ENCODE measurements at places on chromosomes 2 and 18.

DNA sequence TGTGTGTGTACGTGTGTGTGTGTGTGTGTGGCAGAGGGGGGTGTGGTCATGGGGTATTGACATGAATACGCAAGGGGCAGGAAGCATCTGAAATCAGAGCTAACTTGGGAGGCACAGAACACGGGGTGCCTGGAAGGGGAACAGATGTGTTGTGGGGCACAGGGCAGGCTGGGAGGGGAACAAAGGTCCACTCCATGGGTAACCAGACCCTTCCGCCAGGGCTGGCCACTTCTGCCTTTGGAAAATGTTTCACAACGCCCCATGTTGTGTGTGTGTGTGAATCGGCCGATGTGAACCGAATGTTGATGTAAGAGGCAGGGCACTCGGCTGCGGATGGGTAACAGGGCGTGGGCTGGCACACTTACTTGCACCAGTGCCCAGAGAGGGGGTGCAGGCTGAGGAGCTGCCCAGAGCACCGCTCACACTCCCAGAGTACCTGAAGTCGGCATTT lies at the start of gene SLC11A1:
TSS of gene SLC11A1 (plus strand) at position 358 of the 451 bp plus-strand sequence. CDS start 96 bp downstream, outside the sequence.
- DNase-seq = no peak

GRCh38 chr2:10775021-10775780 lies 37.4 kb downstream of the PDIA6 start:
- DNase-seq = no peak

DNA sequence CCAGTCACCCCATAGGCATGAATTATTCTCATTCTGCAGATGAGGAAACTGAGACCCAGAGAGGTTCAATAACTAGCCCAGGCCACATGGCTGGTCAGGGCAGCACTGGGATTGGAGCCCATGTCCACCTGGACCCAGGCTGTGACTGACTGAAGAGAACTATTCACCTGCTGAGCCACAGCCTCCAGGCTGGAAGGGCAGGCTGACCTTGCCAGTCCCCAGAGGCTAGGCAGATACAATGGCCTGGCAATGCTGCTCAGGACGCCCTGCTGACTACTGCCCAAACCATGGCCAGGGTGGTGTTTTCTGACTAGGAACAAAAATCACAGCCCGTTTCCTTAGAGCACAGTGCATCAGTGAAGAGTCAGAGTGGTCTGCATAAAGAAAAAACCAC lies 36.8 kb downstream of the HS6ST1 start:
- DNase-seq = no peak

DNA sequence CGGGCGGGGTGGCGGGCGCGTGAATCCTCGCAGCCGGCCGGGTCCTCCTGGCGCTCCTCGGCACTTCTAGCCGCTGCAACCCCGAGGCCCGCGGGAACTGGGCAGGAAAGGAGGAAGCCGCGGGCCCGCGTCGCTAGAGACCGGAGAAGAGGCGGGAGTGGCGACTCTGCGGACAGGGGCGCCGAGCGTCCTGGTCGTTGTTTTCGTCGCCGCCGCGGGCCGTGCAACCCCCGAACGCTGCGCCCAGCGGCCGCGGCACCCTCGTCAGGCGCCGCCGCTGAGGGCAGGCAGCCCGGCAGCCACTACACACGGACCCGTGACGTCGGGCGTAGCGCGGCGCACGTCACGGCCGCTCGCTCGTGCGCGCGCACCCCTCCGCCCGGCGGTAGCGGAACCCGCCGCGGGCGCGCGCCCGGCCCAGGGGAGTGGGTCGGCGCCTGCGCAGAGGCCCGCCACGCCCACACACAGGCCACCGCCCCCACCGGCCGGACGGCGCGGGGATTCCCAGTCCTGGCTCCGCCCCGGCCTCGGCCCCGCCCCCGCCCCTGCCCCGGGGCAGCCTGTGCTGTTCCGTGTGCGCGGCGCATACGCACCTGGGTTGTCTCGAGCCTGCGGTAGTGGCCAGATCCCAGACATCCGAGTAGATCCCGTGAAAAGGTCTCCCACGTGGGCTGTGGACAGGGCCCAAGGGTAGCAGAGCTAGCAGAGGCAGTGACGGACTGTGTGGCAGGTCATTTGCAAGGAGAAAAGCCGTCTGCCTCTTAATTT lies at the start of gene MAP3K2:
TSS of gene MAP3K2 (minus strand) at position 321 of the 768 bp plus-strand sequence. CDS start 44,846 bp downstream, outside the sequence.
- peak; percentile 94 for DNase-seq

DNA sequence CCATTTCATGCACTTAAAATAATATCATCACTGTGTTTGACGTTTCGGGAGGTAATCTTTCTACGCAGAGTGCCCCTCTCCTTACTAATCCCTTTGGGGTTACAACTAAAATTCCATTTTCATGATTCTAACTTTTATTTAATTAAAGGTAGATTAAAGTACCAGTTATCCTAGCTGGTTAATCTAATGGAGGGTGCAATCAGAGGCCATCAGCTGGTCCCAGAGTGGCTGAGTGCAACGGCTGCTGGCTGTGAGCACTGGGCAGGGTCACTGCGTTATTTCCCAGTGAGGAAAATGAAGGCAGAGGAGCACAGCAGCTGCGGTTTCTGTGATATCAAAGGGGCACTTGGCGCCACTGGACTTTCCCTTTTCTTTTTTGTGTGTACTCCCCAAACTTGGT lies 12.1 kb downstream of the SCYGR4 start:
- DNase-seq = no peak

DNA sequence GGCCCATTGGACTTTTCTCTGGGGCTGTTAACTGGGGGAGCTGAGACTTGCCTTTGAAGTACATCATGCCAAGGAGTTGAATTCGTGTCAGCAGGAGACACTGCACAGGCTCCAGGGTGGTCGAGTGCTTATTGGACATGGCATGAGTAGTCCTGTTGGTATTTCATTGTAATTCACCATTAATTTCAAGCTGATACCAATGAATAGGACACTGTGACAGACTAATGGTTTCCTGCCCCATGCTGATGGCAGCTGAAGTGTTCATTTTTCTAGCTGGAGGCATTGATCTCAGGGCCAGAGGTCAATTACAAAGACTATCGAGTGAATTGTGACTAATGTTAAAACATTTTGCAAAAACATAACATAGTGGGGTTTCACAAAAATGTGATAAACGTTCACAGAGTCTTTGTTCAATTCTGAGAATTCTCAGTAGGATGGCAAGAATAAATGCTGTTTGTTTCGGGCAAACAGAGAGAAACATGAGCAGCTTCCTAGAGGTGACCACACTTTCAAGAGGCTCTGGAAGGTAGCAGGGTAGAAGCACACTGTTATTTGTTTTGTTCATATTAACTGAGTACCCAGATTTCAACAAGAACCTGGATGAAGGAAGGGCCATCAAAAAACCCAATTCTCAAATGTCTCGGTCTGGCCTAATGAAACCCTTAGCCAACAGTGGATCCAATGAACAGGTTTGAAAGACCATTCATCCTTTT lies 90.6 kb upstream of the ARL4C start:
- DNase-seq = no peak

DNA sequence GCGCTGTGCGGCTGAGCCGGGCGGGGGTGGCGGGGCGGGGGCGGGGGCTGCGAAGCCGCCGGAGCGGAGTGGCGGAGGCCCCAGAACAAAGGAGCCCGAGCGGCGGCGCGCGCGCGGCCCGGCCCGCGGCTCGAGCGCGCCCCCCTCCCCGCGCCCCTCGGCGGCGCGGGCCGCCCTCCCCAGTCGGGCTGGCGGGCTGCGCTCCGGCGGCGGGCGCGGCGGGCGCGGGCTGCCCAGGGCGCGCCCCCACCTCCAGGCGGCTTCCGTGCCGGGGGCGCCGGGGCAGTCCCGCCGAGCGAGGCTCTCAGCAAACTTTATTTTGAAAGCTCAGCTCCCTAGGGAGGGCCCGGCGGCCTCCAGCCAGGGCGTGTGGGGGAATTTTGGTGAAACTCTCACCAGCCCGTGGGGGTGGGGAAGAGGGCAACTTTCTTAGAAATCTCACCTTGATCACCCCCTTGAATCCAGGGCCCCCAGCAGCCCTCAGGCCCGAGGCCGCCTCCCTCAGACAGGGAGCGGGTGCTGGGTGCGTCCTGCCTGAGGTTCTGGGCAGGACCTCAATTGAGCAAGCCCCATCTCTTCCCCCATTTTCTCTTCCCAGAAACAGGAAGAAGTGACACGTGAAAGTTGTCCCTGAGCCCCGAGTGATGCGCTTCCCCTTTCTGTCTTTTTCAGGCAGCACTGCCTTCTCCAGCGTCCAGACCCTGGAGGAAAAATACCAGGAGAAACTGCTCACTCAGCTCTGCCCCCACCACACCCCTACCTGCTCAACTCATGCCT lies 786 bp downstream of the TET3 start:
- DNase-seq = peak; percentile 37

DNA sequence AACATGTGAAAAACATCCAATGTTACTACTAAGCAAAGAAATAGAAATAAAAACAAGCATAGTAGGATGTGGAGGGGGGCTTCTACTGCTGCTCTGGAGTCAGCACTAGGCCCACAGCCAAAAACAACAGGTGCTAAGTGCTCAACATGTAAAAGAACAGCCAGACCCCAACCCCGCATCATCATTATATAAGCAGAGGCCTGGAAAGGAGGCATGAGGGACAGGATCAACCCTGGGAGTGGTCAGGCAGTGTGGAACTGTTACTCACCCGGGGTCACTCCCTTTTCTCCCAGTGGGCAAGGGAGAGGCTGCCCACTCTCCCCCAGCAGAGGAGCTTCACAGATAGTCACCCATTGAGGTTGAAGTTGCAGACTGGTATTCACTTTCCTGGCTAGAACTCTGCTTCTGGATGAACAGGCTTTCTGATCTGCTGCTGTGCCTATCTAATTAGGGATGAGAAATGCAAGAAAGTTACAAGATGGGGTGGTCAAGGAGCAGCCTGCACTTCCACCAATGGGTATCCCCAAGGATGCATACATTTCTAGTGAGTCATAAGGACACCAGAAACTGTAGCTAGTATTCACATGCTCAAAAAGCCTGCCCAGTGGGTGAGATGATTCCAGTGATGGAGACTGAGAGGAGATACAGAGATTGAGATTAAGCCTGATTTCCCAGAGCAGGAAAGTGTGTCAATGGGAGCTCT lies 480.1 kb upstream of the TCF4 start:
- DNase-seq = no peak

GRCh38 chr2:185608799-185609198 lies 129.8 kb upstream of the FSIP2 start:
- no peak for DNase-seq

DNA sequence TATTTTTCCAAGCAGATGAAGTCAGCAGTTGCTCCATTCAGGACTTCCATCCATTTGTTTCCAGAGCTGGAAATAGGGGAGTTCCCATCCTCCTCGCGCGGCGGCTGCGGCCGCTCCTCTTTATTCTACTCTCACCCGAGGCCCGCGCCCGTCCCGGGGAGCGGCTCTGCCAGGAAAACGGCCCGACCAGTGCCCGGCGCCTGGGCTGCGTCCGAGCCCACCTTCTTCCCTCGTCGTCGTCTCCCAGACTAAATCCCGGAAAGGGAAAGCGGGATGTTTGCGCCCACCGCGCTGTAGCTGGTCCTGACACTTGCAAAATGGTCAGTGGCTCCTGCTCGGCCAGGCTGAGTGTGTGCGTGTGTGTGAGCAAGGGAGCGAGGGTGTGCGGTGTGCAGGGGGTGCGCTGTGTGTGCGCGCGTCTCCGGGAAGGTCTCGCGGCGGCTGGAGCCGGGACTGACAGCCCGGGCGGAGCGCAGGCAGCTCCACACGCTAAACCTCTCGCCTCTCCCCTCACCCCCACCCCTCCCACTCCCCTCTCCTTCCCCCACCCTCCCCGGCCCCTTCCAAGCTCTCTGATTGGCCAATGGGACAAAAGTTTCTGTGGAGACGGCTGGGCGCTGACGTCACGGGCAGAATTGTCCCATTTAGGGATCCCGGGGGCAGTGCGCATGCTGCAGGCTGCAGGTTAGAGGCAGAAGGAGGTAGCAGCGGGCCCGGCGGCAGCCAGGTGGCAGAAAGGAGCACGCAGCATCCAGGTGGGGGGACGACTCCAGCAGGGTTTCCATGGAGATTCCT lies at the start of gene NOL4:
TSS of gene NOL4 (minus strand) at position 491 of the 795 bp plus-strand sequence. CDS start 1,660 bp downstream, outside the sequence.
- no peak for DNase-seq

DNA sequence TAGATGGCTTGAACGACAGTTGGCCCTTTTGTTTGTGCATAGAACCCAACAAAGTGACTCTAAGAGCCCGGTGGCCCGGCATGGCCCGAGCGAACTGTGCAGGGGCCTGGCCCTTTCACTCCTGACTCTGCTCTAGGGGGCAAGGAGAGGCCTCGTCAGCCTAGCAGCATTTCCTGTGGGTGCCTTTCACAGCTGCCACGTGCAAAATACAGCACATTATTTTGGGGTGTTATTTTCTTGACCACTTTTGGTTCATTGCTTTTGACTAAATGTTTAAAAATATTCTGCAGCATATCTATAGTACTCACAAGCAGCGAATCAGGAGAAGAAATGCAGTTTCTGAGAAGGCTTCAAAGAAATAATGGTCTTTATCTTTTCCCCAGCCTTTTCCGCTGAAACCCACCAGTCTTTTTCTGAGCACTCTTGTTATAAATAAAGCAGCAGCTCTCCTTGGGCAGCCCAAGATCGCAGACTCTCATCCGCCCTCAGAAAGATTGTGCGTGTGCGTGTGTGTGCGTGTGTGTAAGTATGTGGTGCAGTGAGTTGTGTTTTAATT lies 31.3 kb downstream of the DGKD start:
- DNase-seq = no peak

DNA sequence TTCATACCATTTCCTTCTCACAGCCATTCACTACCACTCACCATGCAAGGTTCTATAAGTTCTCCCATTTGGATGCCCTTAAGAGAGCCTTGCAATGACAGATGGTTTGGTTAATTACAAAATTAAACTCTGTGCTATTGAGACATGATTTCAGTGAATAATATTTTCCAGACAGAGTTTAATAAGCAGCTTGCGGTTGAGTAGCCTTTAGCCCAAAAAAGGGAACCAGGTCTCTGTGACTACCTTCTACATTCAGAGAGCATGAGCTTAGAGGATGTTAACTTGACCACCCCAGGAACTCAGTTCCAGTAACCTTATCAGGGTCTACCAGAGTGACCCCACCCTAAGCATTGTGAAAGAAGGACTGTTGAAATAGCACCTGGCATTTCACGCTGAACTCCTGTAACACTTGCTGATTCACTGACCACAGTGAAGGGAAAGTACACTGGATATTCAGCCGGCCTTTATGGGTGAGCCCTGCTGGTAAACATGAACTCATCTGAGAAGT lies 1173.1 kb upstream of the ZEB2 start:
- DNase-seq = no peak

DNA sequence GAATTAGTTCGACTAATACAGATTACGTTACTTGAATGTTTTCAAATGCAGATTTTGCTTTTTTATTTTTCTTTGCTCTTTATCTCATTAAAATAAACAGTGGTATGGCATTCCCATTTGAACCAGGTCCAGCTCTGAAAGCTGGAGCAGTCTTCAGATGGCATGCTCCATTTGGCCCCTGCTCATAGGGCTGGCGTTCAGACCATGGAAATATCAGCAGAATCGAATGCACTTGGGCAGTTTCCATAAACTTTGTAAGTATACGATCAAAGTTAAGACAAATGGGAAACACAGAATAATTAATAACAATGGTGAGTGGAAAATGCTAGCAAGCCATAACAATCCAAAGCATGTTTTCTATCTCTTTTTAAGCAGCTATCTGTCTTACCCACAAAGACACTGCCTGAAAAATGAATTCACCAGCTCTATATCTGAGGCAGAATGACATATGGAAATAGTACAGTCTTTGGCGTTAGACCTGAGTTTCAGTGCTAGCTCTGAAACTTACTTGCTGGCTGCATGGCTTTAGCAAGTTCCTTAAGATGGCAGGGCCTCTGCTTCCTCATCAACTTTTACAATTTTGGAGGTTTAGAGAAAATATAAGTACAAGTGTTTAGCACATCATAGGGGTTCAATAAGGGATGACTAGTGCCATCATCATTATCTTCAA lies 131.6 kb downstream of the BCL2 start:
- no peak for DNase-seq

- no peak for DNase-seq
Observed at GRCh38 chr2:10941383-10941782, 29.6 kb downstream of the KCNF1 start.

Data from activated effector memory CD4-positive, alpha-beta T cell treated with Interleukin-2 at 50 U/mL for 16 hours (primary cell).